Suppressor macrophage treated with lipopolysaccharide for 4 hours (primary cell): ENCODE measurements at places on chromosomes 7 and 10.
A peak's percentile ranks its signal among the peaks of the same experiment; 100 is the strongest.

- no peak for DNase-seq
These were observed 186.6 kb upstream of the IGFBP3 start for GRCh38 chr7:46107610-46108217.

DNA sequence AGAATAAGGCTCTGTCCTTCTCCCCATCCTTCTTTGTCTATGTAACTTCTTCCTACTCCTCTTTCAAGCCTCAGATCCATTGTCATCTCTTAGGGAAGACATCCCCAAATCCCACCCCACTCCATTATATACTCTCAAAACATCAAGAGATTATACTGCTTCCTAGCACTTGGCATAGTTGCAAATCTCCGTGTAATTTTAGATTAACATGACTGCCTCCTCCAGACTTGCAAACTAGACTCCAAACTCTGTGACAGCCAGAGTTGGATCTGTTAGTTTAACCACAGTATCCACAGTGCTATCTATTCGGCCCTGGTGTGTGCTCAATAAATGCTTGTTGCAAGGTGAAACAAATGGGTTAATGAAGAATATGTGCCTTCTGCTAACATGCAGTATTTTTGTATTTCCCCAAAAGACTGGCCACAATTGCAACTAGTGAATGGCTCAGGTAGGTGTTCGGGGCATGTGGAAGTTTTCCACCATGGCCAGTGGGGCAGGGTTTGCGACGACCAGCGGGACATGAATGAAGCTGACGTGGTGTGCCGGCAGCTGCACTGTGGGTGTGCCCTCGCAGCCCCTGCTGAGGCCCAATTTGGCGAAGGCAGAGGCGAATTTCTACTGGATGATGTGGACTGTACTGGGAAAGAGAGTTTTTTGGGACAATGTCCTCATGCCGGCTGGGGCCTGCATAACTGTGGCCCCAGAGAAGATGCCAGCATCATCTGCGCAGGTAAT lies 34.5 kb upstream of the C10orf120 start:
- no peak for DNase-seq

DNA sequence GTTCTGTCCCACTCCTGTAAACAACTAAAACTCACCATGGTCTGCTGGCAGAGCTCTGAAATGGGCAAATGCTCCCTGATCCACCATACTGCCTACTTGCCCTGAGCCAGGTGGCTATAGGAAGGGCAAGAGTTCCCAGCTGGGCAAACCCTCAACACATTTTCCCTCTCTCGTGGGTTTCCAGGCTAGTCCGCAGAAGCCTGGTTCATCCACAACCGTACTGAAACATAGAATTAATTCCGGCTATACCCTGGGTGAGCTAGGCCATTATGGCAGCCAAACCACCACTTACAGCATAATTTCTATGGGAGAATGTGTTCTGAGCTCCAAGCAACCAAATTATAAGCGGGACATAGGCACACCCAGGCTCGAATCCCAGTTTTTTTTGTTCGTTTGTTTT lies 20.1 kb upstream of the DDIT4 start:
- DNase-seq = no peak

DNA sequence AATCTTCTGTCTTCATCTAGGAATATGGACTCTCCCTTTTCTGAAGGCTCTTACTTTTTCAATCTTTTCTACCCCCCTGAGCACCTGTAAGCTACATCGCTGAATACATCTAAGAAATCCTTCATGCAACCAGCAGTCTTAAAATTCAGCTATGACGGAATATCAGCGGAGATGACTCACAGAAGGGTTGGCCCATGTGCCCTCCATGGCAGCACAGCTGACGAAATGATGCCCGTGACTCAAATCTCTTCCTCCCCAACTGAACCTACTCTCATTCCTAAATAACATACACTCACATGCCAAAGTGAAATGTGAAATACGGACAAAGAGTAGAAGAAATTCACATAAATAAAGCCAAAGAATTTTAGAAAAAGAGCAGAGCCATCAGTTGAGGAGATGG lies 30.3 kb upstream of the NCAPG2 start:
- DNase-seq = peak; percentile 73

GRCh38 chr7:121126801-121127534 lies 138.5 kb downstream of the CPED1 start:
- no peak for DNase-seq
